ENCODE measurements at places on chromosomes 12 and 14.

DNA sequence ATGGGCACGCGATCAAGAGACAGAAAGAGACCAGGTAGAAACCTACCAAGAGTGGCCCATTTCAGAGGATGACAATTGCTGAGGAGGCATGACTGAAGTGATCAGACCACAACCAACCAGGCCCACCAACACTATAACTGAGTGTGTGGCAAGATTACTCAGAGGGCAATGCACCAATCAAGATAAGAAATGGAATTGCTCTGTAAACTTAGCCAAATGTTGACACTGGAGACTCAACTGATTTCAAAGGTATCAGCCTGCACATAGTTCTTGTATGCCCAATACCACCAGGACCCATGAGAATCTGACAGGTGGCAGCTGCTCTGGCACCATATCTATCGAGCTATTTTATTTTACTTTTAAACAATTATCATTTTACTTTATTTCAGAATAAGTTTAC lies 128.9 kb downstream of the FOXN3 start:
- DNase-seq, result no peak

DNA sequence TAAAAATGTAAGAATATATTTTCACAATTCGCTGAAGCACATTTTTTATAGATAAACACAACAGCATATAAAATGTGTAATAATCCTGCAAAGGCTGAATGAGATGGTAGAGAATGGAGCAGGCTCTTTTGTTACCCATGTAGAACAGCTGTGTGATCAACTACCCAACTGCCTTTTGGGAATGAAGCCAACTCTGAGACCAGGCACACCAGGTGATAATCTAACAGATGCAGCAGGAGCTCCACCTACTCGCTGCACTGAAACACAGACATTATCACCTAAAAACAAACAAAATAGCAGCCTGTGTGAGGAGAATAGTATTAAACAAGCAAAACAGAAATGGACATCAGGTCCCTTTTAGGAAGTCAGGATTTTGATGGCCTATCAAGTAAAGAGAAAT lies 183.3 kb downstream of the CCDC59 start:
- DNase-seq, result no peak

DNA sequence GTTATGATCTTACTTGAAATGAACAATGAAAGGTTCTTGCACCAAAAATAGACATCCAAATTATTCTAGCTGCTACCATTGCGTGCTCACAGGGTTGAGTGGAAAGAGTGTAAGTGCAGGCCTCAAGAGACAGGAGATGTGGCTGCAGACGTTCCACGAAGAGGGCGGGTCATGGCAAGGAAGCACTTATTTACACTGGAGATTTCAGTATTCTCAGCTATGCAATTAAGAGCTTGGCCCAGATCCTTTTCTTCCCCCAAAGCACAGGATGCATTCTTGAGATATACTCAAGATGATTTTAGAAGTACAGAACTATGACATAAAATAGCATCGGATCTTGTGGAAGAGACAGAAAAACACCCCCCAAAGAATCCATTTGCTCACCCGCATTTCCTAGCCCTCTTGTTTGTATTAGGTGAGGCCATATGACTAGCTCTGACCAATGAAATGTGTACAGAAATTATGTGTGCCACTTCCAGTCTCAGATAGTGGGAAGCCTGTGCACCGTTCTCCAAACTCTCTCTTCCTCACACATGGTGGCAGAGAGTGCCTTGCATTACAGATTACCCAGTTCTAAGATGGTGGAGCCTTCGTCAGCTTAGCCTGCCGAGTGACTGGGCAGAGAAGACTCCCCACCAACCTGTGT lies 261.4 kb downstream of the TTC8 start:
- DNase-seq, result no peak

- DNase-seq, result no peak
Observed at GRCh38 chr12:79765157-79765556, 74.4 kb upstream of the PAWR start.

- peak; percentile 40 for DNase-seq
Observed at GRCh38 chr14:21204167-21205025, 48.5 kb upstream of the OR5AU1 start.

DNA sequence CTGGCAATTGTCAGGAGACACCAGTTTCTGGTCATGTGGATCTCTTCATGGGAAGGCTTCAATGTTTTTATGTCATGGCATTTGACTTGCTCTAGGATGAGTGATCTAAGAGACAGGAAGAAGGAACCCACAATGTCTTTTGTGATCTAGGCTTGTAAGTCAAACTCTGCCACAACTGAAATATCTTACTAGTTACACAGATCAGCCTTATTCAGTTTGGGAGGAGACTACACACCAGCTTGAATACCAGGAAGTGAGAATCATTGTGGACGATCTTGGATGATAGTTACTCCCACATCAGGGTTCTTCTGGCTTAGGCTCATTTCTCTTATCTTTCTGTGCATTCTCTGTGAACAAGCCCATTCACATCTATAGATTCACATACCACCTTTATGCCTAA lies 236.2 kb upstream of the FBXO33 start:
- no peak for DNase-seq

GRCh38 chr12:92378682-92379479 lies 233.2 kb upstream of the BTG1 start:
- DNase-seq, result no peak

DNA sequence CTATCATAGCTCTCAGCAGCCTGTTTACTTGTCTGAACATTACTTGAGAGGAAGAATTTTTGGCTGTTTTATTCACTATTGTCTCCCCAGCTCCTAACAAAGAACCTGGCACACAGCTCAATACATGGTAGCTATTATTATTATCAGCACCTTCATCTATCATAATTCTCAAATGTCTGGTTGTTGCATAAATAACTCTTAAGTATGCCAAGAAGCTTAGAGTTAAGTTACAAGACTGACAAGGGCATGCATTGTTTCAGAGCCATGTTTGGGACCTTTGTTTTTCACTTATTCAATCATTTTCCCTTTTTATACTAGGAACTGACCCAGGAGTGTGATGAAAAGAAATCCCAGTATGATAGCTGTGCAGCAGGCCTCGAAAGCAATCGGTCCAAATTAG lies 77.5 kb upstream of the ATP2A2 start:
- no peak for DNase-seq

GRCh38 chr12:75959506-75959905 lies 72.1 kb downstream of the PHLDA1 start:
- DNase-seq, result no peak

- no peak for DNase-seq
Observed at GRCh38 chr14:67973436-67973835, 153.9 kb downstream of the RAD51B start.

- DNase-seq, result no peak
Observed at GRCh38 chr12:69024413-69024812, 91.4 kb upstream of the CPM start.

GRCh38 chr12:5369298-5369697 lies 62.6 kb upstream of the NTF3 start:
- DNase-seq, result no peak

GRCh38 chr12:114163771-114164170 lies 197.6 kb upstream of the RBM19 start:
- no peak for DNase-seq

DNA sequence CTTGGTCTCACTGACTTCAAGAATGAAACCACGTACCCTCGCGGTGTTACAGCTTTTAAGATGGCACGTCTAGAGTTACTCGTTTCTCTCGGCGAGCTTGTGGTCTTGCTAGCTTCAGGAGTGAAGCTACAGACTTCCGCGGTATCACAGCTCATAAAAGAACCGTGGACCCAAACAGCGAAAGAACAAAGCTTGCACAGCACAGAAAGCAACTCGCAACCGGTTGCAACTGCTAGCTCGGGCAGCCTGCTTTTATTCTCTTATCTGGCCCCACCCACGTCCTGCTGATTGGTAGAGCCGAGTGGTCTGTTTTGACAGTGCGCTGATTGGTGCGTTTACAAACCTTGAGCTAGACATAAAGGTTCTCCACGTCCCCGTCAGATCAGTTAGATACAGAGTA lies 4.2 kb upstream of the CLEC4C start:
- no peak for DNase-seq

DNA sequence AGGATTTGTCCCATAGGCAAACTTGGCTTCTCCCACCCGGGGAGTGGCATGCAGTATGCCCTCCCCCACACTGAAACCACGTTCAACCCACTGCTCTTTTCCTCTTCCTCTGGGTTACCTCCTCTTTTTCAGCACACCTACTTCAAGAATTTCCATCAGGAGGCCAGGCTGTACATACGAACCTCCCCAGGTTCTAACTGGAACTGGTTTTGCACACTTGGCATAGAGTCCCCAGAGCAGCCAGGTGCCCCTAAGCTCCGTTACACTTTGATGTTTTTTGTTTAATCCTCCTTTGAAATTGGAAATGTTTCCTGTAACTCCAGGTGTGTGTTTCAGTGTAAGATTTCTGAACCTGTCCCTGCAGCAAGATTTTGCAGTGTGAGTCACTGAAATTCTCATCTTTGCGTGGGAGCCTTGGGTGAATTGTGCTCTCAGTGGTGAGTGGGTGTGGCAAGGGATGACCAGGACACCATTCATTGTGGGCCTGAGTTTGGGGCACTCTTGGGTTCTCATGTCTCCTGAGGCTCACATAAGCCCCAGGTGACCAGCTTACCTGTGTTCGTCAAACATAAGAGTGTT lies 18.2 kb downstream of the CD9 start:
- no peak for DNase-seq

DNA sequence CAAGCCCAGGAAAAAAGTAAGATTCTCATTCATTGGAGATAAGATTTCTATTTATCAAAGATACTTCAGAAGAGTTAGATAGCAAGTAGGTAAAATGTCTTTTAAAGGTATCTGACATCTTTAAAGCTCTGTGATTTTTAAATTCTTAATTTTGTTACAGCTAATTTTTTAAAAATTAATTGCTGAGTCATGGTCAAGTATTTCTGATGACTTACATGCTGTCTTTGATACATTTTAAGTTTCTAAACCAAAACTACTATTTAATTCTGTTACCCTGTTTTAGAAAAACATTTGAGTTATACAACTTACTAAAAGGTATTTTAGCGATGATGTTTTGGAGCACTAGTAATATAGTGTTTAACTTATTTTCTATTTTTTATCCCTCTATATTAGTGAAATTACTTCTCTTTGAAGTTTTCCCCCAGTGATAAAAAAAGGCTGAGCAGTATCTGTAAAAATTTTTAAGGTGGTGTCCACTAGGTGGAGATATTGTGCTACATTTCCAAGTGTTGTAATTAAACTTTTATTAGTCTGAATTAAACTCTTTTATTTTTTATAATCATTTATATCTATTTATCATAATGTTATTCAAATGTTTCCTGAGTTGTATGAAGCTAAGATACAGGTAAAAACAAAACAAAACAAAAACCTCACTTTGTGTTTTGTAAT lies 11.5 kb downstream of the ALG10 start:
- no peak for DNase-seq

- no peak for DNase-seq
Observed at GRCh38 chr12:115947696-115948062, 329.8 kb downstream of the MED13L start.

DNA sequence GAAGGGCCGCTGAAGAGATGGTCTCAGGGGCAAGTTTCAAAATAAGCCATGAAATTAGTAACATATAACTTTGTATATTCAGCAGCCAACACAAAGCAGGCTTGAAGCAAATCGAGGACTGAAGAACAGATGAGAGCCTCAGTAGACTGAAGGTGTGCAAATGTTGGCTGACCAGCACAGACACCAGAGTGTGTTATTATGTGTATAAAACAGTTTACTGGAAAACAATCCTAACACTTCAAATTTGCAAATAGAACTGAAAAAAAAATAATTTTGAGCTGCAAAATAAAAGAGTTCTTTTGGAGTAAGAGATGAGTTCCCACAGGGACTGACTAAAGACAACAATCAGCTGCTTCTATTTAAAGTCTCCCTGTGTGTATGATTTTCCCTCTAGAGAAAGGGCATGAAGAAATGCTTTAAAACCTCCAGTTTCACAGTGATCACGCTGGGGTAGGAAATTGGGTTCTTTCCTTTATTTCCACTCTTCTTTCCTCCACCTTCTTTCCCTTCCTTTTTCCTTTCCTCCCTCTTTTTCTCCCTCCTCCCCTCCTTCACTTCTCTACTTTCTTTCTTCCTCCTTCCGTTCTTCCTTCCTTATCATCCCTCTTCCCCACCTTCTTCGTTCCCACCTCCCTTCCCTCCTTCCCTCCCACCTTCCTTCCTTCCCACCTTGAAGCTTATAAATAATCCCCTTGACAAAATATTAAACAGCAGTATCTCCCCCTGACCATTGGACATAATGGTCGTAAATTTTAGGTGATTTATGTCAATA lies 383.9 kb upstream of the DCN start:
- DNase-seq, result no peak

- no peak for DNase-seq
Observed at GRCh38 chr12:27635349-27635972, 60.8 kb upstream of the REP15 start.

DNA sequence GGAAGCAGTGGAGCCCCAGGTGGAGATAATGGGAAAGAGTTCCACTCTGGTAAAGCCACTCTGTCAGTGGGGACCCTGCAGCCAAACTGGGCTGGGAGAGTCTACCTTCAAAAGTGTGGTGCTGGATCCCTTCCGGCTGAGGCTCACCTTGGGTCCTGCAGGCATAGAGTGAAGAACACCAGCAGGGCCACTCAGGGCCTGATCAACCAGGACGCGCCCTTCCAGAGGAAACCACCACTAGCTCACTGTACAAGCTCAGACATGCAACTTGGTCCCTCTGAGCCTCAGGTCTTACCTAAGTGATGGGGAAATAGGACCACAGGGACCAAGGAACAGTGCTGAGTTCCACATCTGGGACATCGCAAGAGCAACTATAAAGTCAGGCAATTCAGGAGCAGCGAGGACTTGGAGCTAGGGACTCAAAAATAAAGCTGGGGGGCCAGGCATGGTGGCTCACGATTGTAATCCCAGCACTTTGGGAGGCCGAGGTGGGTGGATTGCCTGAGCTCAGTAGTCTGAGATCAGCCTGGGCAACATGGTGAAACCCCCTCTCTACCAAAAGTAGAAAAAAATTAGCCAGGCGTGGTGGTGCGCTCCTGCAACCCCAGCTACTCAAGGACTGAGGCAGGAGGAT lies 5.9 kb upstream of the PRPH start:
- no peak for DNase-seq

- no peak for DNase-seq
Observed at GRCh38 chr14:76428611-76429010, 52.7 kb downstream of the ESRRB start.

- DNase-seq, result no peak
Observed at GRCh38 chr14:56202256-56202655, 84.0 kb downstream of the PELI2 start.

- peak; percentile 88 for DNase-seq
Observed at GRCh38 chr12:113418213-113418879, 3.8 kb upstream of the SDSL start.

- DNase-seq, result no peak
Observed at GRCh38 chr12:14886271-14886670, 617 bp upstream of the MGP start.

GRCh38 chr14:100566119-100566518 lies 21.1 kb downstream of the BEGAIN start:
- DNase-seq, result no peak

- DNase-seq, result no peak
Observed at GRCh38 chr12:27524494-27524835, 459 bp downstream of the PPFIBP1 start.

GRCh38 chr12:131241517-131241916 lies 287.8 kb downstream of the ADGRD1 start:
- no peak for DNase-seq

- DNase-seq, result no peak
Observed at GRCh38 chr12:32032205-32032810, 73.1 kb downstream of the RESF1 start.

All from posterior vena cava (tissue), 2 donors.